ENCODE measurements at places on chromosomes 7 and 10. TPM values are rescaled to one million over a fixed set of nuclear protein-coding genes. Genes with fewer than 3 reads are reported as not detected.

DLX6 gene
- total RNA-seq, result not detected

LIPM gene
- total RNA-seq, result not detected

HOXA1 gene
- total RNA-seq, result 0.19 TPM

MMD2 gene
- not detected for total RNA-seq

VPS41 gene
- total RNA-seq, result 48.6 TPM

SPAM1 gene
- total RNA-seq, result 0.24 TPM

PDGFA gene
- 38.9 TPM for total RNA-seq

TACR2 gene
- total RNA-seq, result 0.13 TPM

PTPRZ1 gene
- 0.51 TPM for total RNA-seq

KLHDC10 gene
- total RNA-seq, result 22.5 TPM

LIPK gene
- total RNA-seq, result not detected

SPDYE2 gene
- total RNA-seq, result not detected

PIK3AP1 gene
- 2.8 TPM for total RNA-seq

STK31 gene
- 0.35 TPM for total RNA-seq

VSTM4 gene
- 24.4 TPM for total RNA-seq

CNNM1 gene
- 0.22 TPM for total RNA-seq

TMEM106B gene
- 37.0 TPM for total RNA-seq
